ENCODE measurements at places on chromosomes 1 and 21.

DNA sequence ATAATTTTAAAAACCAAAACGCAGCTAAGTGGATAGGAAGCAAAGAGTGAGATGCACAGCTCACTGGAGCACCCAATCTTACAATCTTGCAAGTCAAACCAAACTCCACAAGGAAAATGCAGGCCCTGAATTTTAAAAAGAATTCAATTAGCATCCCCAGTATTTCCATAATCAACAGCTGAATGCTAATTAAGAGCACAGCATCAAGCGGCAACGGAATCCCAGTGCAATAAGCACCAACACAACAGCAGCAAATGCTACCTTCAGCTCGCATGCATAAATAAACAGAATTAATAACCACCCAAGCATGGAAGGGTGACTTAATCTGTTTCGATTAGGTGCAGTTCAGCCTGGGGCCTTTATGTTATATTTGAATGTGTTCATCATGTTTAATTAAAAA lies 142.9 kb downstream of the SLC45A1 start:
- no peak overlapping the region for H3K4me3 ChIP-seq
- H3K27ac ChIP-seq, result no peak overlapping the region
- no peak for DNase-seq

- H3K4me3 ChIP-seq, result no peak overlapping the region
- H3K4me1 ChIP-seq, result no peaks in the 10 kb centered on the region
- H3K27ac ChIP-seq, result no peak overlapping the region
- no peak for DNase-seq
- no peaks in the 10 kb centered on the region for H3K36me3 ChIP-seq
- no peaks in the 10 kb centered on the region for H3K27me3 ChIP-seq
Observed at GRCh38 chr1:212774584-212774983, 17.0 kb downstream of the NSL1 start.

DNA sequence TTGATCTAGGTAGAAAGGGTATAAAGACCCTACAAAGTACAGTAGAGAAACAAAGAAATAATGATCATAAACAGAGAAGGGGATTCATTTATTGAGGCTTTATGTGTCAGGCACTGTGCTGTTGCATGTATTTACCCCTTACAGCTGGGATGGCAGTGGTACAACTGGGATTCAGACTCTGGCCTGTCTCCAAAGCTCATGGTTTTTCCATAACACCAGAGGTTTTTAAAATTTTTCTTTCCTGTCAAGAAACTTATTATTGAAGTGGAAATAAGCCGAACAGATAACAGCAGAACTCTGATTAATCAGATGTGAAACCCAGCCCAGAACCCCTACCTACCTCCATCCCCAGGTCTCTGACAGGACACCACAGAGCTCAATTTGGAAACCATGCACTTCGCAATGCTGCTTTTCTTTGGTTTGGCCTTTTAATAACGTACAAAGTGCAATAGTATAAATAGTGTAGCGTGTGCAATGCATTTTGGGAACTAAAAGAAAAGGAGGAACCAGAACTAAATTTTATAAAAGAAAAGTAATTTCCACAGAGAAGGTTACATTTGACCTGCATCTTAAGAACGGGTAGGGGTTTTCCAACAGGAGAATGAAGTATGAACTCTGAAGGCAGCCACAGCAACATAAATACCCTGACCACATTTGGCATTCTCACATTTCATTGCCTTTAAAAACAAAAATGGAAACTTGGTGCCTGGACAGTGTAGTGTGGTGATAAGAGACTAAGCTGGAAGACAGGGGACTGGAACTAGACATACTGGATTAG lies 92.0 kb upstream of the S1PR1 start:
- no peak overlapping the region for H3K4me3 ChIP-seq
- no peak overlapping the region for H3K27ac ChIP-seq
- no peaks in the 10 kb centered on the region for H3K36me3 ChIP-seq
- DNase-seq, result no peak
- H3K4me1 ChIP-seq, result no peaks in the 10 kb centered on the region

DNA sequence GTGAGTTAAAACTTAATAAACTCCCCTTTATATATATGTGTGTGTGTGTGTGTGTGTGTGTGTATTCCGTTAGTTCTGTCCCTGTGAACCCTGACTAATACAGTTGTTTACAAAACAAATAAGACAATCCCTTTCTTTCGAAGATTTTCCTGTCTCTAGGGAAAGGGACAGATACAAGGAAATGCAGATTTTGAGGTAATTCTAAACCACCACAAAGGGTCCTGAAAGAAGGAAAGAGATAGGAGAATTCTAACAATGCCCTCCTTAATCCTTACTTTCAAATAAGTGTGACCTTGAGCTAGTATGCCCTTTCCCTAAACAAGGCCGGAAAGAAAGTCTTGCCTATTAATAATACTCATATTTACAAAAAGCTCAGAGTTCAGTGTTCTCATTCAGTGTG lies 164.8 kb upstream of the COL11A1 start:
- no peak overlapping the region for H3K27ac ChIP-seq
- H3K36me3 ChIP-seq, result no peaks in the 10 kb centered on the region
- DNase-seq, result no peak
- H3K27me3 ChIP-seq, result no peaks in the 10 kb centered on the region

DNA sequence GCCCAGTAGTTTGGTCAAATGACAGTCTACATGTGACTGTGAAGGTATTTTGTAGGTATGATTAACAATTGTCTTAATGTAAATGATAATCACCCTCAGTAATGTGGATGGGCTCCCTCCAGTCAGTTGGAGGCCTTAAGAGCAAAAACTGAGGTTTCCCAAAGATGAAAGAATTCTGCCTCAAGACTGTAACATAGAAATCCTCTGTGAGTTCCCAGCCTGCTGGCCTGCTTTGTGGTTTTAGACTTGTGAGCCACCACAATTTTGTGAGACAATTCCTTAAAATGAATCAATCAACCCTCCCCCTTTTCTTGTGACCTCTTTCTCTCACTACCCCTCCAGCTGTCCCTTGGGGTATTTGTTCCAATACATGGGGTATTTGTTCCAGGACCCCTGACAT lies 226.4 kb upstream of the DPYD start:
- no peaks in the 10 kb centered on the region for H3K4me1 ChIP-seq
- no peak overlapping the region for H3K4me3 ChIP-seq
- H3K27me3 ChIP-seq, result no peaks in the 10 kb centered on the region
- H3K27ac ChIP-seq, result no peak overlapping the region
- DNase-seq, result no peak
- no peaks in the 10 kb centered on the region for H3K36me3 ChIP-seq

- no peak overlapping the region for H3K27ac ChIP-seq
- peaks cover 2% of the 10 kb centered on the region for H3K4me1 ChIP-seq
- DNase-seq, result no peak
- H3K4me3 ChIP-seq, result no peak overlapping the region
Observed at GRCh38 chr1:5976726-5977493, 15.3 kb downstream of the NPHP4 start.

DNA sequence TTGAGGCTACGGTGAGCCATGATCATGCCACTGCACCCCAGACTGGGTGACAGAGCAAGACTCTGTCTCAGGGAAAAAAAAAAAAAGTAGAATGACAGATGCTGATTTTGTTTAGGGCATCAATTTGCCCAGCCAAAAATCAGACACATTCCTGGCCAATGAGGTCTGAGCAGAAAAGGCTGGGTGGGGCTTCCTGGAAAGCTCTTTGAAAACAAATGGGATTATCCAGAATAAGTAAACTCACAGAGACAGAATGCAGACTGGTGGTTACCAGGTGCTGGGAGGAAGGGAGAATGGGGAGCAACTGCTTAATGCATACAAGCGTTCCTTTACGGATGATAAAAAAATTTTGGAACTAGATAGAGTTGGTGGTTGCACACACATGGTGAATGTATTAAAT lies 10.1 kb upstream of the CITED4 start:
- H3K27ac ChIP-seq, result no peak overlapping the region
- H3K36me3 ChIP-seq, result no peaks in the 10 kb centered on the region
- no peaks in the 10 kb centered on the region for H3K4me1 ChIP-seq
- H3K4me3 ChIP-seq, result no peak overlapping the region
- no peak for DNase-seq

Measured in kidney (tissue), 22 donors.